ENCODE measurements at places on chromosomes 3 and 15.
A peak's percentile ranks its signal among the peaks of the same experiment; 100 is the strongest.

- H3K36me3 ChIP-seq: no peaks in the 10 kb centered on the region
- no peaks in the 10 kb centered on the region for H3K27me3 ChIP-seq
- no peak for DNase-seq
- no peak overlapping the region for H3K4me3 ChIP-seq
- H3K4me1 ChIP-seq: no peaks in the 10 kb centered on the region
- no peak overlapping the region for H3K27ac ChIP-seq
Observed at GRCh38 chr3:89171687-89172545, 64.5 kb downstream of the EPHA3 start.

- H3K36me3 ChIP-seq: peaks cover 10% of the 10 kb centered on the region
- no peaks in the 10 kb centered on the region for H3K27me3 ChIP-seq
- no peak overlapping the region for H3K27ac ChIP-seq
- no peak overlapping the region for H3K4me3 ChIP-seq
- no peaks in the 10 kb centered on the region for H3K4me1 ChIP-seq
Observed at GRCh38 chr3:128260275-128260674, 107.0 kb downstream of the EEFSEC start.

DNA sequence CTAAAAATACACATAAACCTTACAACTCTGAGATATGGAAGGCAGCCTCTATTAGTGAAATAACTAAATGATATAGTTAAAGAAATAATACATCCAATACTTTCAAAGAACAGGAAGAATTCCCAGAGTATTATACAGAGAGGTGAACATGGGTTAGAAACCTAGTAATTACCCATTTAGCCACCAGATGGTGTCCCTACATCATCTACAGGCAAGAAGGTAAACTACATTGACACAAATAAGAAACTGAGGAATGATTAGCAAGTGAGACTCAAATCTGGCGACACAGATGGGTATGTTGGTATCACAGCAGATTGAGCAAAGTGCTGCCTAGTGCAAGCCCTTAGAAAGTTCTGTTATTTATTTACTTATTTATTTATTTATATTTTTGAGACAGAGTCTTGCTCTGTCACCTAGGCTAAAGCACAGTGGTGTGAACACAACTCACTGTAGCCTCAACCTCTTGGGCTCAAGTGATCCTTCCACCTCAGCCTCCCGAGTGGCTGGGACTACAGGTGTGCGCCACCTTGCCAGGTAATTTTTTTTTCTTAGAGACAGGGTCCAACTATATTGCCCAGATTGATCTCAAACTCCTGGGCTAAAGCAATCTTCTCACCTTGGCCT, 28.2 kb downstream of the NEK4 start:
- no peak for DNase-seq
- no peaks in the 10 kb centered on the region for H3K27me3 ChIP-seq
- peaks cover 98% of the 10 kb centered on the region for H3K36me3 ChIP-seq
- no peak overlapping the region for H3K27ac ChIP-seq
- no peak overlapping the region for H3K4me3 ChIP-seq
- H3K4me1 ChIP-seq: no peaks in the 10 kb centered on the region

- no peaks in the 10 kb centered on the region for H3K36me3 ChIP-seq
- no peak overlapping the region for H3K27ac ChIP-seq
- no peaks in the 10 kb centered on the region for H3K4me1 ChIP-seq
- no peak for DNase-seq
- H3K4me3 ChIP-seq: no peak overlapping the region
Observed at GRCh38 chr15:73515527-73515926, 72.6 kb downstream of the REC114 start.

DNA sequence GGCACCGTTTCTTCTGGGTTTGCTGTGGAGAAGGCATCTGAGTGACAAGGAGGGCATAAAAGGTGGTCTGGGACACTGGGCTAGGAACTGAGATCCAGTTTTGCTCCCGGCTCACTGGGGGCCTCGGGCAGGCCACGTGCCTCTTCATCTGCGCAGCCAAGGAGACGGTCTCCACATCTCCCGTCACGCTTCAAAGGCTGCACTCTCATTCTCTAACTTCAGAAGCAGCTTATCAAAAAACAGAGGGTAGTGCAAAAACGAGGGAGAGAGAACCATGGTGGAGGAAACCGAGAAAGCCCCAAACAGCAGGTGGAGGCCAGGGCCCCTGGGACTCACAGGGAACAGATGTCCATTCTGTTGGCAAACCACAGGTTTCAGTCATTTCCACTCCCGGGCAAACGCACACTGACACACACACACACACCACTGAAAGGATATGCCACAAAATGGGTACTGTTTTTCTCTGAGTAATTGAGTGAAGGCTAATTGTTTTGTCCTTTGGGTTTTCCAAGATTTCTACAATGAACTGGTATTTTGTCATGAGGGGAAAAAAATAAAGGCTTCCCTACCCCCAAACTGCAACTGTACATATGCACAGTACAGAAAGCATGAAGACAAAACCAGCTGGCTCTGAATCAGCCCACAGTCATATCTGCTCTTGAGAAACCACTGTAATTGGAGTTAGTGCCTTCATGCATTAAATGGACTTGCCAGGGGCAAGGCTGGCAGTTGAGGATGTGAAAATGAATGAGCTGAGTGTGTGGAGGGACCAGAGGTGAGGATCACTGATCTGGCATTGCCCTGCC, 71.9 kb downstream of the MGLL start:
- peak overlapping the region; percentile 72 for H3K27ac ChIP-seq
- no peak overlapping the region for H3K4me3 ChIP-seq
- H3K4me1 ChIP-seq: peaks cover 43% of the 10 kb centered on the region
- DNase-seq: no peak
- no peaks in the 10 kb centered on the region for H3K36me3 ChIP-seq

GRCh38 chr3:110246796-110247376, 824.7 kb upstream of the NECTIN3 start:
- H3K4me3 ChIP-seq: no peak overlapping the region
- no peak for DNase-seq
- H3K4me1 ChIP-seq: no peaks in the 10 kb centered on the region
- no peak overlapping the region for H3K27ac ChIP-seq
- no peaks in the 10 kb centered on the region for H3K27me3 ChIP-seq

DNA sequence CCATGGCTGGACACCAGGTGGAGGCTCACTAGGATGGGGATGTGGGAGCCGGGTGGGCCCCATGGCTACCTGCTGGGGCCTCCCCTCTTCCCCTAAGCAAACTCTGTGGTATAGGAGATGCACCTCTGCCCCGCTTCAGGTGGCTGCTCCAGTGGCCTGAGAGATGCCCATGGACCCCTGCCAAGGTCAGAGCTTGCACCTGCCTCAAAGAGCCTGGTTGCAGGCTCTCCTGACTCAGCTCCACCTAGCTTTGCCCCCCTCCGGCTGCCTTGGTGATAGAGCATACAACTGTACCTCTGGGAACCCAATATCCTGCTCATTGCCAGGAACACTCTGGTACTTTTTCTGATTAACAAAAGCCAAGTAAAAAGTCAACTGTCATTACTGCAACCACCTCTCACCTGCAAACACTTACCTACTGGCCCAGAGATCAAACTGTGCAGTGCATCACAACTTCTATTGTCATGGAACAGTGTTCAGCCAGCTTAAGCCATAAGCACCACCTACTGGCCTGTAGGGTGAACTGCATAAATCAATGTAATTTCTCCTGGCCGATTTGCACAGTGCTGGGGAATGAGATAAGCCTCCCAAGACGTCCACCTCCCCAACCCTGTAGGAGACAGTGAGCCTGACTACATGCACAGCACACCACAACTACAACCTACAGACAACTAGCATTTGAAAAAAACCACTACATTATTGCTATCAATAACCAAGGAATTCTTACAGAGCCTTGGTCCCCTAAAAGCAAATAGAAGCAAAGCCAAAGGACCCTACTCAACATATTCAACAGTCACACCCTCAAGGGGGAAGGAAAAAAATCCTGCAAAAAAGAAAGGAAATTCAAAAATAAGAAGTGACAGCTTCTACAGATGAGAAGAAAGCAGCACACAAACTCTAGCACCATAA, 352.4 kb upstream of the ARHGEF26 start:
- H3K27ac ChIP-seq: no peak overlapping the region
- H3K36me3 ChIP-seq: no peaks in the 10 kb centered on the region
- H3K4me1 ChIP-seq: no peaks in the 10 kb centered on the region
- no peak for DNase-seq
- no peaks in the 10 kb centered on the region for H3K27me3 ChIP-seq

- H3K4me1 ChIP-seq: no peaks in the 10 kb centered on the region
- no peak overlapping the region for H3K4me3 ChIP-seq
- no peaks in the 10 kb centered on the region for H3K36me3 ChIP-seq
- DNase-seq: no peak
- peaks cover 53% of the 10 kb centered on the region for H3K27me3 ChIP-seq
Observed at GRCh38 chr3:184498986-184499606, 62.5 kb upstream of the EPHB3 start.

DNA sequence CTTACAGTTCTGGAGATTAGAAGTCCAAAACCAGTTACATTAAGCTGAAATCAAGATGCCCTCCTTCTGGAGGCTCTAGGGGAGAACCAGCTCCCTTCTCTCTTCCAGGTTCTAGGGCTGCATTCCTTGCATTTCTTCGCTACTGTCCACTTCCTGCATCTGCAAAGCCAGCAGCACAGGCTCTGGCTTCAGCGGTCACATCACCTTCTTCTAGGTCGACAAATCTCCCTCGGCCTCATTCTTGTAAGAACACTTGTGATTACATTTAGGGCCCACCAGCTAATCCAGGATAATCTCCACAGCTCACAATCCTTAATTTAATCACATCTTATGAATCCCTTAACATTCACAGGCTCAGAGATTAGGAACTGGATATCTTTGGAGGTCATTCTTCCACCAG, 73.8 kb downstream of the MINAR1 start:
- H3K36me3 ChIP-seq: no peaks in the 10 kb centered on the region
- no peaks in the 10 kb centered on the region for H3K4me1 ChIP-seq
- no peak for DNase-seq
- H3K4me3 ChIP-seq: no peak overlapping the region
- H3K27me3 ChIP-seq: no peaks in the 10 kb centered on the region

DNA sequence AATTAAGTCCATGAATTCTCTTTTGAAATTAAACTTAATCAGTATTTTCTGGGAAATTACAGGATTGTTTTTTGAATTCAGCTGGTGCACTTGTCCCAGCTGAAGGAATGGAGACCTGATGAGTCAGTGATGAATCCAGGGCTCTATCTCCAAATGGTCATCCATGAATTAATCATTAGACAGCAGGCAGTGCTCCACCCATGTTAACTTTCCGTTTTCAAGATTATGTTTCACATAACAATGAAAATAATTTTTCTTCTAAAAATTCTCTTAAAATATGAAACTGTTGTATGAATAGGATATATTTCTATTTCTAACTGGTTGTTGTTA, 13.9 kb upstream of the PAQR9 start:
- no peak overlapping the region for H3K4me3 ChIP-seq
- no peaks in the 10 kb centered on the region for H3K4me1 ChIP-seq
- H3K27me3 ChIP-seq: no peaks in the 10 kb centered on the region
- DNase-seq: no peak
- H3K36me3 ChIP-seq: no peaks in the 10 kb centered on the region

DNA sequence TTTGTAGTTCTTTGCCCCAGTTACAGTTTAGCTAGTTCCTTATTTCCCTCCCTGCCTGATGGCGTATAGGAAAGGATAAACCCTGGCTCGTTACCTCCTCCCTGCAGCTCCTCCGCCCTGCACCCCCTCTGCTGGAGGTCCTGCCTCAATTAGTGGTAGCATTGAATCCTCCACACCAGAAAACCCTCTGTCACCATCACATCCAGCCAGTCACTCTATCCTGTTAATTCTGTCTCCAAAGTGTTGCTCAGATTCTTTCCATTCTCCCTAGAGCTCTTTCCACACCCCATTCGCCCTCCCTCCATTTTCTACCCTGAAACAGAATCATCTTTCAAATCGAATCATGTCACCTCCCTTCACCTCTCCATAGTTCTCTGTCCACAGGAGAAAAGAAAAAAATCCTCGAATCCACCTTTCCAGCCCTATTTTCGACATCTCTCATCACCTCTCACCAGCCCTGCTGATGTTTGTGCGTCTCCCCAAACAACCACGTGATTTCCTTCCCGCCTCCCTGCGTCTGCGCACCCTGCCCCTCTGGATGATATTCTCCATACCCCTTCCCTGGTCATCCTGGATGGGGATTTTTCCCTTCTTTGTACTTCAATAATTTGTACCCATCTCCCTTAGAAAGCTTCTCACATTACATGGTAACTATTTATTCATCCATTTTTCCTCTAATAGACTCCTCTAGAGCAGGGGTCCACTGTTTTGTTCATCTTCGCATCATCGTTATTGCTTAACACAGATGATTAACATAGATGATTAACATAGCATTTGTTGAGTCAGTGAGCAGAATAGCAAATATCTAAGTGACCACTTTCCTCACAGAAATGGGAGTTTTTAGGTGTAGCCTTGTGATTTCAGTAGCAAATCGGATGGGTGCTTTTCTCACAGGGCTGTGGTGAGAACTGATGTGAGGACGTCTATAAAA, 37.1 kb downstream of the MAP3K13 start:
- H3K36me3 ChIP-seq: no peaks in the 10 kb centered on the region
- no peaks in the 10 kb centered on the region for H3K4me1 ChIP-seq
- no peaks in the 10 kb centered on the region for H3K27me3 ChIP-seq
- no peak for DNase-seq

GRCh38 chr15:100861511-100861991, 18.1 kb upstream of the ALDH1A3 start:
- no peak overlapping the region for H3K4me3 ChIP-seq
- H3K4me1 ChIP-seq: no peaks in the 10 kb centered on the region
- no peaks in the 10 kb centered on the region for H3K27me3 ChIP-seq
